ENCODE measurements at places on chromosomes 2 and 18.

DNA sequence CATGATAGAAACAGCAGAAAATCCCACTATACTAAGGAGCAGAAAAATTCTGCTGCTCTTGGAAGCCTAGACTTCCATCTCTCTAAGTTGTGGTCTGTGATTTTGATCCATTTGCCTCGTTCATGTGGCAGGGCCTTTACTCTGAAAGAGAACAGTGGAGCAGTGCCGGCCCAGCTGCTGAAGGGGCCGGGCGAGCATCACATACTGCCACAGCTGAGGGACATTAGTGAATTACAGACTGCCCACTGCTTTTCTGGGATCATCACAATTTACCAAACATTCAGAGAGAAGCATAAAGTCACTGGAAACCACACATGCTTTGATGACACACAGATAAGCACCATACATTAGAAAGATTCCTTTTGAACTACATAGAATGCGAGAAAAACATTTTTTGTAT is 217.0 kb upstream of the BOD1L2 start:
- DNase-seq: no peak

DNA sequence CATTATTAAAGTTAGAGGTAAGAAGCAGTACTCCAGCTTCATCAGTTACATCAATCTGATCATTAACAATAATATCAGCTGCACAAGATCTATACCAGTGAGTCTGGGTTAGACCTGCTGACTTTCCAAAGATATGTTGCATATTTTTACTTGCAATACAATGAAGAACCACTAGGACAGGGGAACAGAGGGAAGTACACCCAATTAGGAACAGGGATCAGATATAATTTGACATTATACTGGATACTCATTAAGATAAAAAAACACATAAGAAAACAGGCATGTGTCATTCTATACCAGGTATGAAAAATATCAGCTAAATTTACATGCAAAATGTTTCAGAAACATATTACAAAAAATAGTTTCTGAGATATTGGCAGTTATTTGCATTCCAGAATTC is 995.1 kb upstream of the DDX18 start:
- DNase-seq: no peak

DNA sequence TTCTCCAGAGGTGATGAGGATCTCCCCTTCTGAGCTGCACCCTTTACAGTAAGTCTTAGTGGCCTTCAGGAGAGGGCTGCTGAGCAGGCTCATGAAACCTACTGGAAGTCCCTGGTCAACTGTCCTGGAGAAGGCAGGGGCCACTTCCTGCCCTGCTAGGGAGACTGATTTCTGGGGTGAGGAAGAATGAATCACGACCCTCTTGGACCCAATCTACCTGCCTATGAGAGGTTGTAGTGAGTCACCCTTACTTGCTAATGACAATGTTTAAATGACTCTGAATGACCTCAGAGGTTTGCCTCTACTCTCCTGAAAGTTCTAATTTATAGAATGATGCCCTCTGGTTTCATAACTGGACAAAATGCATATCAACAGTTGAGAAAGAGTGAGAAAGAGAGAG is 79.4 kb upstream of the FAM136A start:
- peak; percentile 45 for DNase-seq

DNA sequence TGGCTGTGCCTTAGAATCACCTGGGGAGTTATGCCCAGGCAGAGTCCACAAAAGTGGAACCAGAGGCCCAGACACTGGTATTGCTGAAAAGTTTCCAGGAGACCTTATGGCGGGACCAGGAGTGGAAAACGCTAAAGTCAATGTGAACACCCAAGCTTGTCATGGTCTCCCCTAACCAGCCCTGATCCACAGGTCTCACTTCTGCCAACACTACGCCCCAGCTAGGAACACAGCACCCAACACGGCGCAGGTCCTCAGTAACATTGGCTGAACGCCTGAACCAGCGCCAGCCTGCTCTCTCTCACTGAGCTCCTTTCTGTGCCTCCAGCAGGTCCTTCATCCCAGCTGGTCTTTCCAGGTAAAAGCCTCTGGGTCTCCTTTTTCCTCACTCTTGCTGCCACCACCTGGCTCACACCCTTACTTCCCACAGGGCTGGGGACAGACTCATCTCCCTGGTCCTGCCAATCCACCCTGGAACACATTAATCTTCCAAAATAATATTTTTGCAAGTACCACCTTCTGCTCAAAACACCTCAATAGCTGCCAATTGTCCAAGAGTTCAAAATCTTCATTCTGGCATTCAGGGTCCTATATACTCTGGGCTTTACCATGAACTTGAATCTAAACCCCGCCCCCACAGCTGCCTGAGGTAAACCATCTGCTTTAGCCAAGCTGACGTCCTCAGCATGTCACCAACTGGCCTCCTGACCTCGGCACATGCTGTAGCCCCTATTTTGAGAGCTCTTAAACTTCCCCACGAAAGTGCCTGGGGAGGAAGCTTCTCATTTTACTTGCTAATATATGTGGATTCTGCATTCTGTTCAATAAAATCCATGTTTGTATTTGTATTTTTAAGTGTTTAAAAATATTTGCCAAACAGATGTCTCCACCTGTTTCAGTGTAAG is 34.6 kb downstream of the ADCY3 start:
- DNase-seq: no peak

- no peak for DNase-seq
Observed at GRCh38 chr2:152127628-152128027, 28.8 kb upstream of the CACNB4 start.

- DNase-seq: peak; percentile 2
Observed at GRCh38 chr18:32349728-32350395, 120.8 kb downstream of the GAREM1 start.

DNA sequence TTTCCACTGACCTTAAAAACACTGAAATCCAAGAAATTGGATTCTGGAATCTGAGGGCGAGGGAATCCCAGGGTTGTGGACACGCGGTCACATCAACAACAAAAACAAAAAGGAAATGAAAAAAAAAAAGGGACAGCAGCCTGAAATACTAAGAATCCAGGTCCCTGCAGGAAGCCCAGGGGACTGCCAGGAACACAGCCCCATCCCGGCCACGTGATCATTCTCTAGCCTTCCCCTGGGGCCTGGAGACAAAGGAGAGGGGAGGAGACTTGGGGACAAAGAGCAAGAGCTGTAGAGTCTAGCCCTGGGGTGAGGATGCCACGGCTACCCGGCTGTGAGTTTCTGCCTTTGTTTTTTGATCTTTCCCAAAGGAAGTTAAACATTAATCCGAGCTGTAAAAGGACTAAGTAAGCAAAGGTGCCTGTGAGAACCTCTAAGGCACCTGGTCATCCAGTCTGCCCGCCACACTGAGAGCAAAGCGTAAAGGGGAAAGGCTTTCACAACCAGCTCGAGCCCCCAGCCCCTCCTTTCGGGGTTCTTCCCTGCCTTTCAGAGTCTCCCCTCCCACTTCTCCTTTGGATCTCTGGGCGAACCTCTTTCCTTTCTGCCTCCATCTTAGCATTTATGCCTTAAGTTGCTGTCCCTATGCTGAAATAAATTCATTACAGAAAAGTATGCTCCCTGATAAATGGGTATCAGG is 57.9 kb upstream of the MSH2 start:
- DNase-seq: peak; percentile 100

DNA sequence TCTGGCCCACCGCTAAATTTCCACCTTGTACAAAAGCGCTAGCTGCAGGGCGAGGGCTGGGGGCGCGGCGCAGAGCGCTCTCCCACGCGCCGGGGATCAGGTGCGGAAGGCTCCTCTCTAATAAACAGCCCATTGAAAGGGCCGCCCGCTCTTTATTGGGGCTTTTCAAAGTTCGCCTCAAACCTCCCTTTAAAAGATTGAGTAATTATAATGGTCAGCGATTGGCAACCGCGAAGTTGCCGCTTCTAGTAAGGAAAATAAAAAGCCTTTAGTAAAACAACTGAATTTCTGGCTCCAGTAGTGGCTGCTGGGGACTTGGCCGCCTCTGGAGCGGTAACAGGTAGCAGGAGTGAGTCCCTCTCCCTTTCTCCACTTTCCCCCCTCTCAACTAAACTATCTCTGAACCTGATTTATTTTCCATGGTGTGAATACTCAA is 755 bp downstream of the NEUROD1 start:
- DNase-seq: no peak

- no peak for DNase-seq
Observed at GRCh38 chr18:2325308-2325849, 245.9 kb downstream of the METTL4 start.

DNA sequence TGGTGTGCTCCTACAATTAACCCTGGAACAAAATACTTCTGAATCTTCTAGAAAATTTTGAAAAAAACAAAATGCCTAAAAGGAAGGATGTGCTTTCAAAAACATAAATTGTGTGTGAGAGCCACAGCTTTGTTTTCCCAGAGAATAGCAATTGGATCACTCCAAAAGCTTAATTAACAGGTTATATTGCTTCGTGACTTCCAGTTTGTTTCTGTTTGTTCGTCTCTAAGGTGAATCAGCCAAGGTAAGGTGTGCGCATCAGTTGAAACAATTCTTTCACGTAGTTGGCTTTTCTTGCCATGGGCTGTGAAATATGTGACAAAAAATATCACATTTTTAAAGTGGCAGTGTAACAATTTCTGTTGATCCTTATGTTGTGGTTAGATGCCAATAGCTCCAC is 90.3 kb upstream of the BARD1 start:
- no peak for DNase-seq

DNA sequence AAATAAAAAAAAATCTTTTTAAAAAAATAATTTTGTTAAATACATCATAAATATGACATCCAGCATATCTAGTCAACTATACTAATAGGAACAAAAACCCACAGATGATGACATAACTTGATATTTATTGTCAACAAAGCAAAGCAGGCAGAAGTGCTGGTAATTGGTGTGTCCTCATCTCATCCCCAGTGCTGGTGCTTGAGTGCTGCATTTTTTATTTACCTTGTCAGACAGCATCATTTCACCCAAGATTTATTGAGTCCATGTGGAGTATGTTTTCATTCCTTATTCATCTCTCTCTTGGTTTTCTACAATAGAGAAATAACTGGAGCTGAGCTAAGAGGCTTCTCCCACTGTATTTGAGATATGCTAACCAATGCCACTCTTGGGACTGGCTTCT is 191.6 kb upstream of the SLC14A2 start:
- no peak for DNase-seq

GRCh38 chr2:102481931-102482330 is 8.9 kb downstream of the SLC9A4 start:
- no peak for DNase-seq

- DNase-seq: no peak
Observed at GRCh38 chr2:156999661-157000060, 257.8 kb upstream of the GALNT5 start.

DNA sequence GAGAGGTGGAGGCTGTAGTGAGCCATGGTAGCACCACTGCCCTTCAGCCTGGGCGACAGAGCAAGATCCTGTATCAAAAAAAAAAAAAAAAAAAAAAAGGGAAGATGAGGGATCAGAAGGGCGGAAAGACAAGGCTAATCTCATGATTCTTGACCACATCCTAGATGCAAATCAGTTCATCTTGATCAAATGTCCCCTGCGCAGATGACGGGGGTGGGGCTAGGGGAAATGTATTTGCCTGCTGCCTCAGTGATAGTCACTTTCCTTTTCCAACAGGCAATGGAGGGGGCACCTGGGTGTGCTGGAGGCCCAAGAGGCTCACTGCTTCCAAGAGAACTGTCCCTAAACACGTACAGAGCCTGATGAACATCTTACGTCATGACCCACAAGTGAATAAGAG is 3.7 kb upstream of the EMILIN2 start:
- no peak for DNase-seq

DNA sequence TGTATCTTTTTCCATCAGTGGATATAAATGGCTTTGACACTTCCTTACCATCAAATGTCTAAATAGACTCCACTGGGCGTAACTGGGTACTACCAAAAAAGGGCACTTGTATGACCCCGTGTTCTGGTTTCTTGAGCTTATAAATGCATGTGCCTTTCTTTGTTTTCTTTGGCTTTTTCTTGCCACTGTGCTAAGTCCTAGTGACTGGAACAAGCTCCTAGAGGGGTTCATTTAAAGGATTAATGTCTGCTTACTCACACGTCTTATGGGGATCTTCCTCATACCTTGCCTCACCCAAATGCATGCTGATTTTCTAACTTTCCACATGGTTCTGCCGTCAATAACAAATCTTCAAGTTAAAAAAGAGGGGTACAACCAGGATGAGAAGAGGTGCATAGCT is 19.8 kb upstream of the ZNF532 start:
- DNase-seq: no peak

Measured in SW480 (cell line).